GM19239 (cell line): ENCODE measurements at places on chromosomes 16 and 17.

GRCh38 chr17:39761861-39762496, 24.2 kb downstream of the GRB7 start:
- no peak for DNase-seq

- DNase-seq: no peak
Measured at GRCh38 chr16:2026461-2027023, at the start of gene NHERF2. Gene NHERF2, plus strand, starts transcription at chr16:2026902. Its CDS starts 104 bp downstream, at chr16:2027006.

DNA sequence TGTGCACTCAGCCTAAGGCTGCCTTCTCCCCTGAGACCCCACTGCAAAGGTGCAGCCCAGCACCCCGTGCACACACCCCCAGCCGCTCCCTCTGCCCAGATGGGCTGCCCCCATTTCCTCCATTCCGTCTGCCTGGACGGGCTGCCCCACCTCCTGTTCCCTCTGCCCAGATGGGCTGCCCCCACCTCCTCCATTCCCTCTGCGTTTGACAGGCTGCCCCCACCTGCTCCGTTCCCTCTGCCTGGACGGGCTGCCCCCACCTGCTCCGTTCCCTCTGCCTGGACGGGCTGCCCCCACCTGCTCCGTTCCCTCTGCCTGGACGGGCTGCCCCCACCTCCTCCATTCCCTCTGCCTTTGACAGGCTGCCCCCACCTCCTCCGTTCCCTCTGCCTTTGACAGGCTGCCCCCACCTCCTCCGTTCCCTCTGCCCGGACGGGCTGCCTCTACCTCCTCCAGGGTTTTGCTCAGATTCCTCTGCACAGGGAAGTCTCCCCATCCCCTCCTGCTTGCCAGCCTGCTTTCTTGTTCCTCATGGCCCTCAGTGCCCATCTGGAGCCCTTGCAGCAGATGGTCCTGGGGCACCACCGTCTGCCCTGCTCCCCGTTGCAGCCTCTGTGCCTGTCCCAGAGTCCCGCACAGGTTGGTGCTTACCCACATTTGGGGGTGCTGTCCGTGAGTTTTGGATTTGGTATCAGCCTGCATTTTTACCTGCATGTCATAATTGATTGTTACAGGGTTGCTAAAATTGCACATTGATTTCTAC, 23.4 kb upstream of the IL17C start:
- DNase-seq: no peak

GRCh38 chr17:81987161-81987770, 9.8 kb downstream of the ASPSCR1 start:
- DNase-seq: no peak

GRCh38 chr17:13297183-13297582, 279.4 kb upstream of the ELAC2 start:
- DNase-seq: no peak

GRCh38 chr16:27657811-27658210, 107.9 kb downstream of the KATNIP start:
- DNase-seq: no peak

GRCh38 chr17:76274112-76274956, 9.2 kb downstream of the UBALD2 start:
- no peak for DNase-seq

DNA sequence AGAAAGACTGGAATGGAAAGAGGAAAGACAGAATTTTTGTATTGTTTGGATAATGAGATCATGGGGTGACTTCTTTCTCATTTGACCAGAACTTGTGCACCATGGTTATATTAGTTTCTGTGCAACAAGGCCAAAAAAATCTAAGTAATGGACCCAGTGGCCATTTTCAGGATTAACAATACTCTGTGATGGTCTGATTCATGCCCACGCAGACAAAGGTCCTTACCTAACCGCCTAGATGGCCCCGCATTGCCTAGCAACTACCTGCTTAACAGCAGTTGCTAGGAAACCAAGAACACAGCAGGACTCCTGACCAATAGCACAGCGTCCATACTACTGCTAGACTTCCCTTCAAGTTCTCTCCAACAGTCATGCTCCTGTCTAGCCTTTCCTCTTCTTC, 22.4 kb downstream of the MIS12 start:
- DNase-seq: no peak

DNA sequence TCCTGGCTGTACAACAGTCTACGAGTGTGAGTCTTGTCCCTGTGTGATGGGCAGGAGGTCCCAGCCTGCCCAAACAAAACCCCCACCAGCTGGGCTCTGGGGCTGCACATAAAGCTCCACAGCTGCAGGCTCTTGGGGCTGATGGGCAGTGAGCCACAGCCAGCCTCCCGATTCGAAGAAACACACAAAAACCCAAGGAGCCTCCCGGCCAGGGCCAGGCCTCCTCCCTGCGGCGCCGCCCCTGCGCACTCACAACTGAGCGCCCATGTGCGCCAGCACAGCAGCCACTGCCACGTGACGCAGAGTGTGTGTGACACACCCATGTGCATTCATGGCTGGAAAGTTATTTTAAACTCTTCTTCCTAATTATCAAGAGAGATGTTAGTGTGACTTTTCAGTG, 30.6 kb upstream of the FAAP100 start:
- DNase-seq: no peak

DNA sequence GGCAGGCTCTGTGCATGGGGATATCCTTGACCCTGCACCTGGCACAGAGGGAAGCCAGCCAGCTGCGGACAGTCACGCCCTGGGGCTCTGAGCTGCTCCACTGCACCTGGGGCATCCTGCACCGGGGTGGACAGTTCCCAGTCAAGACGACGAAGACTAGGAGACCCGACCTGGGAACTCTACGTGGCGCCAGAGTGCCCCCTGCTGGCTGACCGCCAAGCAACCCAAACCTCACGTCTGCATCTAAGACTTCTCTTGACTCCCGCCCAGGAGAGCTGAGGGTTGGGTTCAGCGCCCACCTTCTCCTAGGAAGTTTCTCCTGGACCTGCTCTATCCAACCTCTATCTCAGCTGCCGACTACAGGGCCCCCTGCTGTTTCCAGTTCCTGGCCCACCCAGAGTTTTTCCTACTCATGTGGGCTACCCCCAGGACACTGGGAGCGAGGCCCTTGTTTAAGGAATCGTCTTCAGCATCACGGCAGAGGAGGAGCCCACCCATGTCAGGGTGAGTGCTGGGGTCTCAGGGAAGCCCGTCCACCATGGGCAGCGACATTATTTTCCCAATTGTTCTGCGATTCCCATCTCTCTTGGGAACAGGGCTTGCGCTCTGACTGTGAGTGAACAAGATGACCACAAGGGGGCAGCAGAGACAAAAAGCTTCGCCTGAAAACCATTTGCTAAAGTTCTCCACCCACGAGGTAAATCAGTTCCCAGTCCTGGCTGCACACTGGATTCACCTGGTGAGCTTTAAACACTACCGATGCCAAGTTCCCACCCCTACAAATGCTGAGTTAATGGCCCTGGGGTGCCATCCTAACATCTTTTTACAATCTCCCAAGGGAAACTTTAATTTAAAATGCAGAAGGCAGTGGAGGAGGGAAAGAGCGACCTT, 29.3 kb downstream of the TLE7 start:
- peak; percentile 80 for DNase-seq

DNA sequence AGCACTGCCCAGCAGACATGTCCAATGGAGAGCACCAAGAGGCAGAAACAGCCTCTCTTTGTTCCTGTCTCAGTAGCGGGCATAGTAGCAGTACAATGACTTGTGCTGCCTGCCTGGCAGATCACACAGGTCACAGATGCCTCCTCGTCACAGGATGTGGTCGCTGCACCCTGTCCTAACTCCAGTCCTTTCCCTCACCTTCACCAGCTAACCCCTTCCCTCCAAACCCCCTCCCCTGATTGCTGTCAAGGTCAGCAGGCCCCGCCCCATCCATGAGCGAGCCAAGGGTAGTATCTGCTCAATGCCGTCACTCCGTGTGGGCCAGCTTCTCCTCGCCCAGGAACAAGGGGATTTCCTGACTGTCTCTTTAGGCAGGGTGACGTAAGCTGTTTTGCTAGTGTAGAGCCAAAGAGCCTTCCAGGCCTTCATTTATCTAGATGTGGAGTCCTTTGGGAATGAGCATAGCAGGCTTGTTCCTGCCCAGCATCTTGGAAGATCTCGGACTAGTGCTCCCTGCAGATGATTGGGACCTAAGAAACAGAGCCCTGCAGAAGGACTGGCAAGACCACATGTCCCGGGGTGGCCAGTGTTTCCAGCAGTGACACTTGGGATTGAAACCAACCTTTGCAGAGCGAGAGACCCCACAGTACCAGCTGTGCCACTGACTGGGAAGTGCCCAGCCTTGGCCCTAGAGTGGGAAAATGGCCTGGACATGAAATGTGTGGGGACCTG, 75.9 kb upstream of the TNRC6C start:
- peak; percentile 50 for DNase-seq

GRCh38 chr17:39239640-39240314, 14.0 kb upstream of the STAC2 start:
- peak; percentile 65 for DNase-seq

- DNase-seq: no peak
Measured at GRCh38 chr16:88762941-88763340, 22.1 kb downstream of the PIEZO1 start.

DNA sequence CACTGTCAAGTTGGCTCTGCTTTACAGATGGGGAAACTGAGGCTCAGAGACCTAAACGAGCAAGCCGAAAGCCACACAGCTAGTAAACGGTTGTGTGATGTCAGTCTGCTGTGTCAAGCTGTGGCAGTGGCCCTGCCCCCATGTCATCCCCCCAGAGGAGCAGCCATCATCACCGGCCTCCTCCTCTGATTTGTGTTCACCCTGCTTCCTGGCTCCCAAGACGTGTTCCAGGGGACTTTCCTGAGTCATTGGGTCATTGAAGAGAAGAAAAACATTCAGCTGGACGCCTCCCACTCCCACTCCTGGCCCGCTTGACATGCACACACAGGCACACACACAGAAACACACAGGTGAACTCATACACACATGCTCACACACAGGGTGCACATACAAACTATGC, 54.0 kb upstream of the CIBAR2 start:
- no peak for DNase-seq

DNA sequence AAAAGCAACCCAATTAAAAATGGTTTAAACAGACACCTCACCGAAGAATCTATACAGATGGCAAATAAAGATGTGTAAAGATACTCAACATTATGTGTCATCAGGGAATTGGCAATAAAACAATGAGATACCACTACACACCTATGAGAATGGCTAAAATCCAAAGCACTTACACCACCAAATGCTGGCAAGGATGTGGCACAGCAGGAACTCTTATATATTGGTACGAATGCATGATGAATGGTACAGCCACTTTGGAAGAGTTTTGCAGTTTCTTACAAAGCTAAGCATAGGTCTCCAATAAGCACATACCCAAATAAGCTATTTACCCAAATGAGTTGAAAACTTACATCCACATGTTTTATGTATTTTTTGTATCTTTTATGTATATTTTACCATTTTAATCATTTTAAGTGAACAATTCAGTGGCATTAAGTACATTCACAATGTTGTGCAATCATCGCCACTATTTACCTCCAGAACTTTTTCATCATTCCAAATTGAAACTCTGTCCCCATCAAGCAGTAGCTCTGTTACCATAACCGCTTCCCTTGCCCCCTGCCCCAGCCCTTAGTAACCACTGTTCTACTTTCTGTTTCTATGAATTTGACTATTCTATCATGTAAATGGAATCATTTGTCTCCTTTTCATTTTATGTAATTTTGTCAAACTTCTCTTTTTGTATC, 6.7 kb upstream of the ALDH3A2 start:
- DNase-seq: no peak

GRCh38 chr16:63650550-63650949, 1471.3 kb downstream of the CDH11 start:
- no peak for DNase-seq
